T follicular helper cell (primary cell): ENCODE measurements at places on chromosomes 16 and 17.

DNA sequence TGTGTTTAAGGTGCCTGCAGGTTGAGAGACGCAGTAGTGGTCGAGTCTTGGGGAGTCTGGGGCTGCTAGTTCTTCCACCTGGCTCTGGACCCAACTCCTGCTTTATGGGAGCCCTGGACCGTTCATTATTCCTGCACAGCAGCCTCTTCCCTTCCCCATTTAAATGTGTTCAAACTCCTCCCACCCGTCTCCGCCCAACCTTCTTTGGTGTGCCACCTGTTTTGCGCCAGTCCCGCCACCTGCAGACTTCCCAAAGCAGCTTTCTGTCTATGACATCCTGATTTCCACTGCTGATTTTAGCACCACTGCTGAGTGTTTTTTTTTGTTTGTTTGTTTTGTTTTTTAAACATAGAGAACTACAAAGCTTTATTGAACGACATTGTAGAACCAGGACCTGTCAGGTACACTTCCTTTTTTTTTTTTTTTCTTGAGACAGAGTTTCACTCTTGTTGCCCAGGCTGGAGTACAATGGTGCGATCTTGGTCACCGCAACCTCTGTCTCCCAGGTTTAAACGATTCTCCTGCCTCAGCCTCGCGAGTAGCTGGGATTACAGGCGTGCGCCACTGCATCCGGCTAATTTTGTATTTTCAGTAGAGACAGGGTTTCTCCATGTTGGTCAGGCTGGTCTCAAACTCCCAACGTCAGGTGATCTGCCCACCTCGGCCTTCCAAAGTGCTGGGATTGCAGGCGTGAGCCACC is 12.8 kb downstream of the ADORA2B start:
- no peak for DNase-seq

- DNase-seq: no peak
These were observed 1314.9 kb downstream of the CDH11 start for GRCh38 chr16:63806794-63807506.

GRCh38 chr17:50330151-50330775 is 15.7 kb upstream of the XYLT2 start:
- no peak for DNase-seq

- no peak for DNase-seq
These were observed 16.5 kb downstream of the SCNN1B start for GRCh38 chr16:23318639-23319038.

GRCh38 chr17:82242698-82242976 is 13.8 kb downstream of the SLC16A3 start:
- DNase-seq: no peak

GRCh38 chr17:10547351-10547750 is 2.1 kb downstream of the MYH2 start:
- DNase-seq: no peak

DNA sequence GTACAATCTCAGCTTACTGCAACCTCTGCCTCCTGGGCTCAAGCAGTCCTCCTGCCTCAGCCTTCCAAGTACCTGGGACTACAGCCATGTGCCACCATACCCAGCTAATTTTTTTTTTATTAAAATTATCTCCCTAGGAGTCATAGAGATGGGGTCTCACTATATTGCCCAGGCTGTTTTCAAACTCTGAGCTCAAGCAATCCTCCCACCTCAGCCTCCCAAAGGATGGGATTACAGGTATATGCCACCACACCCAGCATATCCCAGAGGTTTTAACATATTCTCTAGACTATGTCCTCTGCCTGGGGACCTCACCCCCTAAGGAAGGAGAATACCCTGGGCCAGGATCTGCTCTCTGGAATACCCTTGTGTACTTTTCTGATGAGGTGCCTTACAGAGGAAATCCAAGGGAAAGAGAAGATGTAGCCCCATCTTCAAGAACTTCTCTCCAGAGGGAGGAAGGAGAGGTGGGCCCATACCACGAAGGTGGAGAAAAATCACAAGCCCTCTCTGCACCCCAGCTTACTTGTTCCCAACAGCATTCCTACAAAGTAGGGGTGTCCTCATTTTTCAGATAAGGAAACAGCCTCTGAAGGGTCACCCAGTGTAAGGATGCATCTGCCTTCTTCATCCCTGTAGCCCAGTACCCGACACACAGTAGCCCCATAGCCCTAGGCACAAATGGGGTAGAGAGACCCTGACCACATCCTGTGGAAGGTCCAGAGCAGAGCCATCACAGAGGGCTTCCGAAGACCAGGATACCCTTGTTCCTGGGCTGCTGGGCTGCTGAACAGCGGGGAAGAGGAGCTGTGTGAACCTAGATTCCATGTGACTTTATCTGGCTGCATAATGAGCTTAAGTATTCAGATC is 151.6 kb downstream of the SOCS1 start:
- DNase-seq: no peak

GRCh38 chr17:20267459-20267842 is 199.9 kb downstream of the LGALS9B start:
- peak; percentile 18 for DNase-seq

DNA sequence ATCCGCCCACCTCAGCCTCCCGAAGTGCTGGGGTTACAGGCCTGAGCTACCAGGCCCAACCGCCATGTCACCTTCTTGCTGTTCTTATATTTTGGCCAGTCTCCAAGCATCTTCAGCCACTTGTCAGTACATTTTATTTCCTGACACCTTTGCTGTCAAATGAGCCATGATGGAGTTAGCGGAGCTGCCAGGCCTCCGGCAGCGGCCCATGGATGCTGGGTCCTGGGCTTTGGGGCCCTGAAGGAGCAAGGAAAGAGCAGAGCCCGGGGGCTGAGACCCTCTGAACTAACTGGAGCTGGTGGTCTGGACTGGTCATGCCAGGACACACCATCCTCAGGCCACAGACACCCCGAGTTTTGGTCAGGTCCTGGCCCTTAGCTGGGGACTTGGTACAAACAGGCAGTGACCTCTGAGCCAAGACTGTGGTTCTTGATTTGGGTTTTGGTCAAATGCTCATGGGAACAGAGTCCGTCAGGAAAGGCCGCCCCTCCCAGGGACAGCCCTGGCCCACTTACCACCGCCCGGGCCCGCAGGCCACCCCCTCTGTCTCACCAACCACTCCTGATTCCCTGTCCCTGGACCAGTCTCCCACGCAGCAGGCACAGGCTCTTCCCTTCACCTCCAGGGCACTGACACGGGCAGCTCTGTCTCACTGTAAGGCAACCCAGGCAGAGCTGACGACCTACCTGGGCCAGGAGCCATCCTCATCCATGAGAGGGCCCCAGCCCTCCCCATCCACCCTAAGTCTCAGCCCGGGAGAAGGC is 42.0 kb downstream of the TNFRSF13B start:
- DNase-seq: no peak

- DNase-seq: no peak
These were observed 296.7 kb upstream of the IRX5 start for GRCh38 chr16:54633943-54634362.

- no peak for DNase-seq
These were observed 617 bp upstream of the VTN start for GRCh38 chr17:28370744-28371103.

- no peak for DNase-seq
These were observed 35.8 kb downstream of the CPPED1 start for GRCh38 chr16:12767897-12768296.

DNA sequence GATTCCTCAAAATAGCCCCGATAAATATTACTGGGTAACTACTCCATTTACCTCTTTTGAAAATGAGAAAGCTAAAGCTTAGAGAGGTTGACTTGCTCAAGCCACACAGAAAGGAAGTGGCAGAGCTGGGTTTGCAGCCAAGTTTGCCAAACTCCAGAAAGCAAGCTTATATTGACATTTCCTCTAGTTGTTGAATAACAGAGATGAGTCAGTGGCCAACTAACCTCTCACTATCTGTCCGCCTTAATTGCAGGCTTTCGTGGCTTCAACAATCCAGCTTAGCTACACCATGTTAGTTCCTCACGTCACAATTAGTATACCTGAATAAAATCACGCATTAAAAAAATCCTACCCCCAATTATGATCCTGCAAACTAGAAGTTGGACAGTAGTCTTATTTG is 151.7 kb downstream of the CNTNAP4 start:
- no peak for DNase-seq

- no peak for DNase-seq
These were observed 2.4 kb downstream of the TNRC6A start for GRCh38 chr16:24731722-24732419.

- no peak for DNase-seq
These were observed 167.7 kb upstream of the WSCD1 start for GRCh38 chr17:5902181-5903140.

DNA sequence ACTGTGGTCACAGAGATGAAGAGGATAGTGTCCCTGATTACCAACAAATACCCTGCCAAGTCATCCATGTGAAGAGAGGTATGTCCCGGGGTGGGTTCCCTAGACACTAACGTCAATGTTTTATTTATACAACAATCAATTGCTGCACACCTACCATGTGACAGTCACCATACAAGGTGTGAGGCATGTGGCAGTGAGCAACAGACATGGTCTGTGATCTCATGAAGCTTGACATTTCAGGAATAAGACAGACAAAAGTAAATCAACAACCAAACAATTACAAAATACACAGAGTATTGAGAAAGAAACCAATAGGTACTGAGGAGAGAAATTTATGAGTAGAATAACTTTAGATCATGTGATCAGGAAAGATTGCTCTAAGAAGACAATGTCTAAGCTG is 268.6 kb downstream of the MRTFB start:
- DNase-seq: no peak

- no peak for DNase-seq
These were observed 53.2 kb downstream of the NDEL1 start for GRCh38 chr17:8488901-8489300.
